SK-N-DZ (cell line): ENCODE measurements at places on chromosomes 7 and 10.

DNA sequence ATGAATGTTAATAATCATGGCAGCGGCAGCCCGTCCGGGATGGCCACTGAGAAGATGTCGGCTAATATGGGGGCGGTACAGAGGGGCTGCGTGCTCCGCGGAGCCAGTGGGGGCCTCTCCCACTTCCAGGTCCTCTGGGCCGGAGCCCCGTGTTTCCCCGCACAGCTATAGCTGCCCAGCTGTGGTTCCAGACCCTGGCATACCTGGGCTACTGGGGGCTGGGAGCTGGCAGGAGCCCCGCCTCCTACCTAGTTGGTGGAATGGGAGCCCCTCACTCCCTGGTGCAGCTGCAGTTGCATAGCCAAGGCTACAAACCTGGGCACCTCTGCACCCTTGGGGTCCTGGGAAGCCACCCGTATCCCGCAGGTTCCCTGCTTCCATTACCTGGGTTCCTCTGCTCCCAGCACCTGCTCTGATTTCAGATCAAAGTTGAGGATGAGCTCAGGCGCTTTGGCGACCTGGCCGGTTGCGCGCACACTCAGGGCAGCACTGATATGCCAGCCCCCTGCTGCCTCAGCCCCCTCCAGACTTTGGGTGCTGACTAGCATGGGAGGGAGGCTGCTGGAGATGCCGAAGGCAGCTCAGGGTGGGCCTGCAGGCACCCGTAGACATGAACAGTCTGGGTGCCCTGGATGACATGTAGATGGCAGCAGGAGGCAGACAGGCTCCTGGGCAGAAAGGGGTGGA, 236.5 kb upstream of the SEMA3D start:
- DNase-seq = no peak

DNA sequence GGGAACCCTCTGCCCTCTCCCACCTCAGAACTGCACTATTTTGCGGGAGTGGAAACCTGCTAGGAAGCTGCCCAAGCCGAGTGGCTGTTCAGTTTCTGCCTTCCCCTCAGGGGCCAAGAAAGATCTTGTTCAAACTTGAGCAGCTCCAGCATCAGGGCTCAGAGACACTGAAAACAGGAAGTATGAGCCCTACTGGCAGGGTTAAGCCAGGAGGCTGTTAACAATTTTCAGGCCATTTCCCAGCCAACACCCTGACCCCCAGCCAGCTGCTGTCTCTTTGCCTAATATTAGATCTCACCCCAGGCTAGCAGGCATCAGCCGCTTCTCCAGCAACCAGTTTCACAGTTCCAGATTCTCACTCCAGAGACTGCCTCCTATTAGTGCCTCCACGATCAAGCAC, 9.2 kb downstream of the PLAU start:
- no peak for DNase-seq

DNA sequence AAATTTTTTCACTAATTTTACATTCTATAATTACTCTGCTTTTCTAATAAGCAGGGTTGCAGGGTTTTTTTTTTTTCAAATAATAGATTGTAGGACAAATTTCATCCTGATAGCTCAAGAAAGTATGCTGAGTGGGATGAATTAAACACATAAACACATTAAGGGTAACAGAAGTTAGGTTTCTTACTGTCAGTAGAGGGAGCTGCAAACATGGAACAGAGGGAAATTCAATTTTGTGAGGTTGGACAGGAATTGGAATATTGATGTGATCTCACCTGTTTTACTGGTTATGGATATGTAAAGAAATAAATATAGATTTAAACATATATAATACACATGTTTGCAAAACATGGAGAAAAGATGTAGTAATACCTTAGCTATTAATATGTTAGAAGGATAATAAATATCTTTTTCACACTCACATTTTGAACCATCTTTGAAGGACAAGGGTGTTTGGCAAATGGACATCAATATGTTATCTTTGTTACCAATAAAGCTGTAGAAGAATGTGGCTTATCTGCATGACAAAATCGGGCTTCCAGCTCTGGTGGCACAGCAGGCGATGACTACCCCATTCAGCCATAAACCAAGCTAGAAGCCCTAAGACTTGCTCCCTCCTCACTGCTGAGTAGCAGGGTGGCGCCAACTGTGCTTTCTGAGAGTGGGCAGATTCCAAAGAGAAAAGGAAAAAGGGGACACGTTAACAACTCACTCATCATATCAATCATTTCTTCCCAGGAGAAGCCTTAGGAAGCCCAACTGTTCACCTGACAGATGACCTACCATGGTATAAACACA, 1257.4 kb downstream of the GATA3 start:
- DNase-seq = no peak

DNA sequence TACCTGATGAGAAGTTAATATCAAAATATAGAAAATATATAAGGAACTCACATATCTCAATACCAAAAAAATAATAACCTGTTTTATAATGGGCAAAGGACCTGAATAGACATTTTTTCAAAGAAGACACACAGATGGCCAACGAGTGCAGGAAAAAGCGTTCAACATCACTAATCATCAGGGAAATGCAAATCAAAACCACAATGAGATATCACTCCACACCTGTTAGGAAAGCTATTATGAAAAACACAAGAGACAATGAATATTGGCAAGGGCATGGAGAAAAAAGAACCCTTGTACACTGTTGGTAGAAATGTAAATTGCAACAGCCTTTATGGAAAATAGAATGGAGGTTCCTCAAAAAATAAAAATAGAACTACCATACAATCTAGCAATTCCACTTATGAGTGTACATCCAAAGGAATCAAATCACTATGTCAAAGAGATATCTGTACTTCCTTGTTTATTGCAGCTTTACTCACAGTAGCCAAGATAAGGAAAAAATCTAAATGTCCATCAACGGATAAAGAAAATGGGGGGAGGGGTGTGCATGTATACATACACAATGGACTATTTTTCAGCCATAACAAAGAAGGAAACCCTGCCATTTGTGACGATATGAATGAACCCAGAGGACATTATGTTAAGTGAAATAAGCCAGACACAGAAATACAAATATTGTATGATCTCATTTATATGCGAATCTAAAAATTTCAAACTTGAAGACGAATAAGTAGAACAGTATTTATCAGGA, 3.6 kb upstream of the ALOX5 start:
- no peak for DNase-seq

GRCh38 chr7:30928254-30928872, 16.7 kb downstream of the AQP1 start:
- no peak for DNase-seq

DNA sequence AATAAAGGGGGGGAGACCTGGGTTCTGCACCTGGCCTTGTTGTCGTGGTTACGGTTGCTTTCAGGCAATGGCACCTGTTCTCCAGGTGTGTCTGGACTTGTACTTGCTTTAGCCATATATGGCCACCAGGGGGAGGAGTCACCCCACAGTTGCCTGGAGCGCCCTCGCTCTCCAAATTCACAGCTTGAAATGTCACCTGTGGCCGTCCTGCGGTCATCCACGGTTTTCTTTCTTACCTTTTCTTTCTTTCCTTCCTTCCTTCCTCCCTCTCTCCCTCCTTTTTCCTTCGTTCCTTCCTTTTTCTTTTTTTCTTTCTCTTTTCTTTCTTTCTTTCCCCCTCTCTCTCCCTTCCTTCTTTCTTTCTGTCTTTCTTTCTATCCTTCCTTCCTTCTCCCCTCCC, 157.2 kb upstream of the ZNF92 start:
- DNase-seq = peak; percentile 63

DNA sequence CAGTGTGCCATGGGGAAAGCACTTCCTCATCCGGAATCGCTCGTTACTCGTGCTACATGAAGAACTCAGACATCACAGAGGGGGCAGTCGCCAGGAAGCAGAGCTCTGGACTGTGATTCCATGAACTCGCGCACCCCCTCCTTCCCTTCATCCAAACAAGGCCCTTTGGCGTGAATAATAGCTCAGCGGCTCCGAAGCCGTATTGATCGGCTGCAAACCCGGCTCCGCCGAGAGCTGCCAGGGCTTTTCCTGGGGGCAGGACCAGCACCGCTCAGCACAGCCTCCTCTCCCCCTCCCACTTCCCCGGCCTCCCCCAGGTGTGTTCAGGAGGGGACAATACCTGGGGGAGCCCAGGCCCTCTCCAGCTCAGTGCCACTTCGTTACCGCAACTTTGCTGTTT, 129.0 kb upstream of the TCF7L2 start:
- no peak for DNase-seq

DNA sequence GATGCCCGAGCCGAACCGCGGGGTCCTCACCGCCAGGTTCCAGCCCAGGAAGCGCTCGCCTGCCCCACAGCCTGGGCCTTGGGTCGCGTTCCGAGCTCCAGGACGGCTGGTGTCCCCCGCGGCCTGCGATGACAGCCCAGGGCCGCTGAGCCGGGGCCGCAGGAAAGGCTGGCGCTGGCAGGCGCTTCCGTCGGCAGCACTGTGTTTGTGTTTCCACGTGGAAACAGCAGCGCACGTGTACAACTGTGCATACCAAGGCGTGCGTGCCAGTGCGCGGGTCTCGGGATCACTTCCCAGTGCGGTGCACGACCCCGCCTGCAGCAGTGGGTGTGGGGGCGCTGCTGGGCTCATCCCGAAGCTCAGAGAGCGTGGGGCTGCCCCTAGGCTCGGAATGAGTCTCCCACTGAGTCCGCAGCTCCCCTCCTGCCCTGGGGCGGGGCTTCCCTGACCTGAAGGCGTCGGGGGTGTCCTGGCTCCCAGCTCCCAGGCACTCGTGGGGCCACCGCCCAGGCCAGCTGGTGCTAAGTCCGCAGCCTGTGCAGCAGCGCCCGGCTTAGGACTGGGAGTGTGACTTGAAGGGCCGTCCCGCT, 17.2 kb downstream of the AP5Z1 start:
- DNase-seq = no peak

DNA sequence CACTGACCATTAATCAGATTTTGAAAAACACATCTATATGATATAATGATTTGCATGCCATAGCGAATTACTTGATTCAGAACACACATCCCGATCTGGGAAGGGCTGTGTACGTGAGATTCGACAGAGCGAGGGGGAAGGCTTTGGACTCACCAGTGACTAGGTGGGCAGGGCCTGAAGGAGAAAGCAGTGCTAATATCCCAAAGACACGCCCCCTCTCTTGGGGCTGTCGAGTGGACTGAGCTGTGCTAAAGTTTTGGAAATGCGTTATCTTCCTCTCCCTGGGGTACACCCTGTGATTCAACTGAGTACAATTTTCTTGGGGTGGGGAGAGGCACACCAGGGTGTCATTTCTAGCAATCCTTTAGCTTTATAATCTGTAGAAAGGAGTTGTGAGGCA, 1.8 kb downstream of the LRRC17 start:
- no peak for DNase-seq

GRCh38 chr7:115477193-115477651, 553.3 kb downstream of the TFEC start:
- no peak for DNase-seq
